IMR-90 (cell line): ENCODE measurements at places on chromosomes 2 and 18. TPM values are rescaled to one million over a fixed set of nuclear protein-coding genes. Genes with fewer than 3 reads are reported as not detected.

GRCh38 chr2:160252278-160252887, 52.3 kb upstream of the ITGB6 start:
- DNase-seq: peak; percentile 44

DNA sequence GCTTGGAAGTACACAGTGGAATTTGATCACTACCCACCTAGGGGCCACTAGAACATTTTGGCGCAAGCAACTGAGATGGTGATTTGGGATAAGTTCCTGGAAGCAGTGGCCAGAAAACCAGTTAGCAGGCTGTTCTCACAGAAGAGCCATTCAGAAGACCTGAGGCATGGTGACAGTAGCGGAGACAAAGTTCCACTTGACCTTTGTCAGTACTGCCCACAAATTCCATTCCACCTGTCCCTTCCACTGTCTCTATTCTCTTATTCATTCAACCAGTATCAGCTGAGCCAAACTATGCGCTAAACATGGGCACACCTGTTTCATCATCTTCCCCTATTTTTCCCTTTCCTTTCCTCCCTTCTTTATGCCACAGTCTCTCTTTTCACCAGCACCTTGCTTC, 59.2 kb upstream of the PPP1CB start:
- no peak for DNase-seq

DNA sequence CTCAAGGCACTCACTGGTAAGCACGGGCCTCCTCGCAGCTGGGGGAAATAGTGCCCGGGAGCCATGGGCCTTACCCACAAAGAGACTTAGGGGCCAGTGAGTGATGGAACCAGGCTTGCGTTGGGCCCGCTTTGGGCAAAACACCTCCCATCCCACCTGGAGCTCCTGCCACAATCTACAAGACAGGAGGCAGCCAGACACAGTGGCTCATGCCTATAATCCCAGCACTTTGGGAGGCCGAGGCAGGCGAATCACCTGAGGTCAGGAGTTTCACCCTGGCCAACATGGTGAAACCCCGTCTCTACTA, 88.2 kb downstream of the TFCP2L1 start:
- DNase-seq: no peak

- no peak for DNase-seq
Measured at GRCh38 chr2:122754561-122754960, 999.1 kb downstream of the TSN start.

DNA sequence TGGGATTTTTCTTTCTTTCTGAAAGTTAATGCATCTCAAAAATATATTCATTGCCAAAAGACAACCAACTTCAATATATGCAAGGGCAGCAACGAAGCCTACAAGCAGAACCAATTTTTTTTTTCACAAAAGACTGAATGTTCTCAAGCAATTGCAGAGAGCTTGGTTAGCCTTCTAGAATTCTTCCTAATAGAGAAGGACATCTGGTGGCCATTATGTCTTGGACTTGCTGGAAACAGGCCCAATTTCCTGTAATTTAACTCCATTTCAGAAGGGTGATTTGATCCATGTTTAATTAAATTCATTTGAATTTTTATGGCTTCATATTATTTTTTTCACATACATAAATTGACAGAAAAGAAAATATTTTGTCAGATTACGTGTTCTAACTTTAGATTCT, 208.0 kb downstream of the TPGS2 start:
- DNase-seq: no peak

GRCh38 chr2:28487258-28487657, 8.6 kb upstream of the PLB1 start:
- no peak for DNase-seq

GRCh38 chr2:150136893-150137292, 350.6 kb downstream of the RND3 start:
- DNase-seq: no peak

The IL36G gene
- total RNA-seq: not detected in 2 replicates
